ENCODE measurements at places on chromosomes 7 and 10.
A peak's percentile ranks its signal among the peaks of the same experiment; 100 is the strongest.

DNA sequence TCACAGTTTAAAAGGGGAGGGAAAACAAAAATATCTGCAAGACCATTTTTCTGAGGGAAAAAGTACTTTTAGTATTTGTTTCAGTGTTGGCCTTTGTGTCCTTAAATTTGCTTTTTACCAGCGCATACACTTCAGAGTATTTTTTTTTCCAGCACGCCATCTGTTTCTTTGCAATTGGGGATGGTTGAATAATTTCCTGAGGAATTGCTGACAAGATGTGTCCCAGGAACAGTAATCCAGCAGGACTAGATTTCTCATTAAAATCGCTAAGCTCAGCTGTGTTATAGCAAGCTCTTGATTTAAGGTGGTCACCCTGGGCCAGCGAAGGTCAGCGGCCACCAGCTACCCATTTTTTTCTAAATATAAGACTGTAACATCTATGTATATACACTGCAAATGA lies 156.9 kb upstream of the RHOBTB1 start:
- no peak for DNase-seq

DNA sequence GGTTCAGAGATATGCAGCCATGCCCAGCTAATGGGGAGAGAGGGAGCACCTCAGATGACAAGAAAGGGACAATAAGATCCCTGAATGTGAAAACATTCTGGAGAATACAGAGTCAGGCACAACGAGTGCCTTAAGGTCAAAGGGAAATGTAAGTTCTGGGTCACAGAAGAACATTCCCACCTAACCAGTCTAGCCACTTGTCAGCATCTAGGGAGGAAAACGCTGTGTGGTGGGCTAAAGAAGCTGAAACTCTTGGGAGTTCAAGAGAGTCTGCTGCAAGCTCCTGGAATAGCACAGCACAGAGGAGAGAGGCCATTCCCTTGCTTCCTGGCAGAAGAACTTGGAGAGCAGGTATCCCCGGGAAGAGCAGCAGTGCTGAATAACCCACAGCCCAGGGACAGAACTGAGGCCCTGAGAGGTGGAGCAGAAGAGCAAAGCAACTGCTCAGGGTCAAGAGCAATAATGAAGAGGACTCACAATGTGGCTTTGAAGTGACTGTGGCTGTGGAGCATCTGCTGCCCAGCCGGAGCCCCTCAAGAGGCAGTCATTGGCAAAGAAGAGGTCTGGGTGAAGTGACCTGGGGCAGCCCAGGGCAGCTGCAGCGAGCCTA lies 182.3 kb downstream of the NPSR1 start:
- no peak for DNase-seq

GRCh38 chr10:84176351-84176750 lies 2.8 kb downstream of the GPR15LG start:
- no peak for DNase-seq

DNA sequence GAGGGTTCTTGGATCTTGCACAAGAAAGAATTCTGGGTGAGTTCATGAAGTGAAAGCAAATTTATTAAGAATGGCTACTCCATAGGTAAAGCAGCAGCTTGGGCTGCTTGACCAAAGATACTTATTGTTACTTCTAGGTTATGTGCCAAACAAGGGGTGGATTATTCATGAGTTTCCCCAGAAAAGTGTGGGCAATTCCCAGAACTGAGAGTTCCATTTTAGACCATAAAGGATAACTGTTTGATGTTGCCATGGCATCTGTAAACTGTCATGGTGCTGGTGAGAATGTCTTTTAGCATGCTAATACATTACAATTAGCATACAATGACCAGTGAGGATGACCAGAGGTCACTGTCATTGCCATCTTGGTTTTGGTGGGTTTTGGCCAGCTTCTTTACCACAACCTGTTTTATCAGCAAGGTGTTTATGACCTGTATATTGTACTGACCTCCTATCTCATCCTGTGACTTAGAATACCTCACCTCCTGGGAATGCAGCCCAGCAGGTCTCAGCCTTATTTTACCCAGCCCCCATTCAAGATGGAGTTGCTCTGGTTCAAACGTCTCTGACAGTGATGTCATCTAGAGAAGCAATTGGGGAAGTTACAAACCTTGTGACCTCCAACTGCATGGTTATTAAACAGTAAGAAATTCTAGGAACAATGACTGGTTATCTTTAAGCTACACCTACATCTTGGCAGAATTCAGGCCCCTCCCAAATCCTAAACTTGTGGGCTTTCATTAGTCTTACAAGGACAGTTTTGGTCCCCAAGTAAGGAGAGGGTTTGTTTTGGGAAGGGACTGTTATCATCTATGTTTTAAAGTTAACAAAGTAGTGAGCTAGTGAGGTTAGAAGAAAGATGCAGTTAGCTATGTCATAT lies 48.0 kb upstream of the INHBA start:
- DNase-seq = no peak

GRCh38 chr10:3805201-3805790 lies 20.3 kb upstream of the KLF6 start:
- DNase-seq = peak; percentile 50

GRCh38 chr10:60172363-60172990 lies 217.2 kb downstream of the ANK3 start:
- peak; percentile 15 for DNase-seq

GRCh38 chr7:8278183-8278582 lies 16.2 kb upstream of the ICA1 start:
- peak; percentile 75 for DNase-seq

DNA sequence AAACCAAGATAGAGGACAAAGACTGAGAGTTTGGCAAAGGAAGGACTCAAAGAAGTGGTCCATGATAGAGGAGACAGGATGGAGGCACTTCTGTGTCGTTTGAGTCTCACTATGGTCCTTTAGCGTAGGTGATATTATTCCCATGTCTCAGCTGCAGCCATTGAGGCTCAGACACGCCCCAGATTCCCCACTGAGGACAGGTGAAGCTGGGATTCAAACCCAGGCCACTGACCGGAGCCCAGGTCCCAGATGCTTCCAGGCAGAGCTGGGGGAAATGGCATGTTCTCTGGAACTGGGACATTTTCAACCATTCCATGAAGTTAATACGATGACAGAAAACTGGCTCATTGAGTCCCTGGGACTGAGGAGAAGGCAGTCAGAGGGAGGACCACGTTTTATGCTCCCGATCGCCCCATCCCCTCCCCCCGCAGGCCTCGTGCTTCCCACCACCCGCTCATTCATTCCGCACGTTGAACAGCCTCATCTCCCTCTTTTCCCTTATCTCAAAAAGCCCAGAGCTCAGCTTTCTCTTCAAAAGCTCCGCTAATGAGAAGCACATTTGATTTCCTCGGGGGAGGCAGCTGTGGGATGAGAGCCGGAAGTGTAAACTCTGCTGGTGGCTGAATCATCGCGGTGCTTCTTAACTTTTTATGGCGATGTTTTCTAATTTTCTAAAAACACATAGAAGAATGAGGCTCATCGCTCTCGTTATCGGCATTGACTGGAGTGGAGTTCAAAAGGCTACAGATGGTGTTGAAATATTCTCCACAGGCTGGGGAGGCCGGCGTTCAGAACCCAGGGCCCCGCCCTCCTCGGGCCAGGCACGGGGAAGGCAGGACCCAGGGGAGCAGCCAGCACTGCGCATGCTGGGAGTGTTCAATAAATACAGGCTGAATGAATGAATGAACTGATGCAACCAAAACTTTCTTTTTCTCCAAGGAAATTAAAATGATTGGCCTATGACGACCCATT lies 64.0 kb downstream of the OAT start:
- peak; percentile 77 for DNase-seq

GRCh38 chr7:36589391-36589790 lies 134.9 kb downstream of the AOAH start:
- no peak for DNase-seq

GRCh38 chr7:14806891-14807290 lies 95.7 kb downstream of the DGKB start:
- no peak for DNase-seq

DNA sequence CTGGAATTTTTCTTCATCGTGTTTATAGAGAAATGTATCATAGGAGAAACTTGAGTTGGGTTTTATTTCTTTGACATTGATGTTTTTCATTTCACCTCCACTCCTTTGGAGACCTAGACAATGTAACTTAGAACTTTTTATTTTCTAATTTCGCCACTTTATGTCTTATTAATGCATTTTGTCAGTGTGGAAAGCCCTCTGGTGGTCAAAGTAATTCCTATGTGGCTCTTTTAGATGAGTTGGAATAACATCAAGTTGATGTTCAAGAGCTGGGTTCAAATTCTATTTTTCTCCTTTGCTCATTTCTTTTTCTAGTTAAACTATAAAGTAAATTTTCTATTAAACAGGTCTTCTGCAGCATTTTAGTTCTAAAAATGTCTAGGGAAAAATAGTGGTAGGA lies 478.6 kb downstream of the LRMDA start:
- peak; percentile 8 for DNase-seq

DNA sequence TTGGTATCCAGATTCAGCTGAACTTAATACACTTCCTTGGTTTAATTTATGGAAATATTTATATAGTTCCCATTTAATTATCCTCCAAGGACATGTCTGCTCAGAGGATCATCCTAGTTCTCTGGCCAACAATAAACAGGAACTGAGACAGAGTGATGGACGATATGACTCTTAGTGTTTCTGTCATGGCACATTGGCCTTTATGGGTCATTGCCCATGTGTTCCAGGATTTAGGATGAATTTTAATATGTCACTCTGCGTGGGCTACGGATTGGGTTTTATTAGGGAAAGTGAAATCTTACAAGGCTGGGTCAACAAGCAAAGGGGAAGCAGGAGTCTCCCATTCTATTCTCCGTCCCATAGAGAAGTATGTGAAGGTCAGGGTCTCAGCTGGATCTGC lies 18.8 kb upstream of the TNPO3 start:
- no peak for DNase-seq

DNA sequence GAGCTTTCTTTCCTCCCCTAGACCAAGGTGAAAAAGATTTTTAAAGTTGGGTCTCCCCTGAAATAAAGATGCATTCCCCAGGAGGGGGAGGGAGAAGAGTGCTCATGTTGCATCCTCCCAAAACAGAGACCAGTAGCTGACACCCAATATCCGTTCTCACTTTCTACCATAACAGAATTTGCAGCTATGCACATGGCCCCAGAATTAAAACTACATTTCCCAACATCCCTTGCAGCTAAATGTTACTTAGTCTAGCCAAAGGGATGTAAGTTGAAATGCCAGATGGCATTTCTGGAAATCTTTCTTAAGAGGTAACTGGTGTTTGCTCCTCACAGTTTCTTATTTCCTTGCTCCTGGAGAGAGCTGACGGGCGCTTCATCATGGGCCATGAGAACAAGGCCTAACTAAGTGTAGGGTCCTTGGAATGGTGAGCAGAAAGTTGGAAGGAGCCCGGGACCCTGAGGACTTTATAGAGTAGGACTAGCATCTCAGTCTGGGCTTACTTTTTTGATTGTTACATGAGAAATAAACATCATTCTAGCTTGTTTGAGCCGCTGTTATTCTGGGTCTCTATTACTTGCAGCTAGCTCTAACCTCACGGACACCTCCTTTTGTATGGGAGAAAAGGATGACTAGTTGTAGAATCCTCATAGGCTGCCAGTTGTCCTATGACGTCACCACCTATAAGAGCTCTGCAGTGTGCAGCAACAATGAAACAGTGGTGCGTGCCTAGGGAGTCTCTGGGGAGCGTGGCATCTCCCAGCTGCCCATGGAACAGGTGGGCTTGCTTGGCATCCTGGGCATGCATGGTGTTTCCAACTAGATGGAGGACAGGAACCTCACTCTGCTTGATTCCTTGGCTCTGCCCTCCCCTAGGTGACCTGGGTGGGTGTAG lies 46.1 kb upstream of the EXOC6 start:
- DNase-seq = no peak

DNA sequence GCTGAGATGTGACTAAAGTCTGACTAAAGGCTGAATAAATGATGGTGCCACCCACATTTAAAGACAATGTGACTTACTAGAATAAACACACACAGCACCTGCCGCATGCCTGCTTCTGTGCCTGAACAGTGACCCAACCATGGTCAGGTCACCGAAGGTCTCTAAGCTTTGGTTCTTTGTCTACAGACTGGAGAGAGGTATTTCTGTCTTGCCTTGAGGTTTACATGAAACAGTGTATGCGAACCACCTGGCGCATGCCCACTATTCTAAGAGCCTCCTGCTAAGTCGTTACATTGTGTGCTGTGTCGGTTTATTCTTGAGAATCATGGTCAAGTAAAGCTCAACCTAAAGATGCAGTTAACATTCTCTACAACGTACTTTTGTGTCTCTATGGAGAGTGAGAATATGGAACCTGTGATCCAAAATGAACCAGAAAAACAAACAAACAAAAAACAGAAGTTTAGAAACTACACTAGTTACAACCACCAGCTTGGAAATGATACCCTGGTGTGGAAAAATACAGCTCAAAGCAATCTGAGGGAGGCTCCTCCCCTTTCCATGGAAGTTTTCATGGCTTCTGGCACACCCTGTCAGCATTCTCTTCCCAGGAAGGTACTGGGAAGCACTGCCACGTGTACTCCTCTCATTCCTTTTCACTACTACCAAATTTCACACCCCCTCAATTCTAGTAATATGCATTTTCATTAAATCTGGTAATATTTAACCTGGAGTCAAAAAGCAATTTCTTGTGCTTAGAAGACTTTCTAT lies 40.0 kb downstream of the VOPP1 start:
- DNase-seq = no peak

GRCh38 chr7:1954366-1955004 lies 278.3 kb downstream of the MAD1L1 start:
- DNase-seq = no peak

- DNase-seq = no peak
These were observed 319.8 kb downstream of the ADARB2 start for GRCh38 chr10:1417574-1417973.

DNA sequence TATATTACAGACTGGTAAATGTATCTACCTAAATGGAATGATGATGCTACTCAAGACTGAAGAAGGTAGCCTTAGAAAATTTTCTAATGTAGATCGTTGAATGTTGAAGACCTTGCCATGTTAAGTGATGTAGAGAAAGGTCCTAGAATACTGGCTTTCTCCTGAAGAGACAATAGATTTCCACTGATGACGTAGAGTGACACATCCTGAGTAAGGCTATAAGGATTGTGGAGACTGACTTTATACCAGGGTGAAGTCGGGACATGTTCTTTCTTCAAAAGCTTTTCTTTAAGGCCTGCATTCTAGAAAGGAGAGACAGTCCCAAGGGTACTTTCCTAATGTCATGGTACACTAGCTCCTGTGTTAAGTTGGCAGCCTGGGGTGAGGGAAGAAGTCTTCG lies 58.6 kb downstream of the PCDH15 start:
- no peak for DNase-seq

- DNase-seq = no peak
These were observed 74.1 kb upstream of the GRB10 start for GRCh38 chr7:50856806-50857205.

DNA sequence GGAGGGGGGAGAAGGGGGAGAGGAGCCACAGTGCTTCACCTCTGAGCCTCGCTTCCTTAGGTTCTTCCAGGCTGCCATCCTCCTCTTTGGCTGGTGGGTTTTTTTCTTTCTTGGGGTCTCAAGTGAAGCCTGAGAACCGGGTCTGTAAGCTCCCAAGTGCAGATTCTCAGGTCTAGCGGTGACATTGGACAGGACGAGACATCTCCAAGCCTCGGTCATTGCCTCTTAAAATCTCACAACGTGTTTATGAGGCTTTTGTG lies 817 bp upstream of the IL15RA start:
- no peak for DNase-seq
